ENCODE measurements at places on chromosomes 13 and 19.

DNA sequence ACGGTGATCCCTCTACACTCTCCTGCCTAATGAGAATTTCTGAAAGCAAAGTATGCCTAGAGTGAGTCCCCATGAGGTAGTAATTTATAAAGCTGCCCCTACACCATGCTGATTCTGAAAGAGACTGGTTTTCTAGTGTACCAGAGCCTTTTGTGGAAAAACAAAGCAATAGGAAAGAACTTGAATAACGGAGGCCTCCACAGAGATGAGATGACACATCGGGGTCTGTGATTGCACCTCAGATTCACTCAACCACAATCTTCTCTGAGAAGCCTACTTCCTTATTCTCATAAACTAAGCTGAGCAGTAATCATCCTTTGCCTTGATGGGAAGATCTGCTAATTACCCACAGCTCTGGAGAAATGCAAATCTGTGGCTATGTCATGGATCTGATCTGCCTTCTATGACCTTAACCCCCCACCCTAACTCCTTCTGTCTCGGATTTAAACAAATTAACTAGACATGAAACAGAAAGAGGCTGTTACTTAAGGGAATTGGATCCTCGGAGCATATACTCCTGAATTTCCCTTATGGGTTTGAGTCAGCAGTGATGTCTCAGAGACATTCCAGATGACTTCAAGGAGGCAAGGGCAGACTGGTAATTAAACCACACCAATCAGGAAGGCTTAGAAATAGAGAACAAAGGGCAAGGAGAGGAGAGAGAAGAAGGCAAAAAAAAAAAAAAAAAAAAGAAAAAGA, 128.0 kb downstream of the DCT start:
- no peak for DNase-seq

GRCh38 chr19:41646589-41647204, 19.8 kb upstream of the CEACAM4 start:
- peak; percentile 20 for DNase-seq

DNA sequence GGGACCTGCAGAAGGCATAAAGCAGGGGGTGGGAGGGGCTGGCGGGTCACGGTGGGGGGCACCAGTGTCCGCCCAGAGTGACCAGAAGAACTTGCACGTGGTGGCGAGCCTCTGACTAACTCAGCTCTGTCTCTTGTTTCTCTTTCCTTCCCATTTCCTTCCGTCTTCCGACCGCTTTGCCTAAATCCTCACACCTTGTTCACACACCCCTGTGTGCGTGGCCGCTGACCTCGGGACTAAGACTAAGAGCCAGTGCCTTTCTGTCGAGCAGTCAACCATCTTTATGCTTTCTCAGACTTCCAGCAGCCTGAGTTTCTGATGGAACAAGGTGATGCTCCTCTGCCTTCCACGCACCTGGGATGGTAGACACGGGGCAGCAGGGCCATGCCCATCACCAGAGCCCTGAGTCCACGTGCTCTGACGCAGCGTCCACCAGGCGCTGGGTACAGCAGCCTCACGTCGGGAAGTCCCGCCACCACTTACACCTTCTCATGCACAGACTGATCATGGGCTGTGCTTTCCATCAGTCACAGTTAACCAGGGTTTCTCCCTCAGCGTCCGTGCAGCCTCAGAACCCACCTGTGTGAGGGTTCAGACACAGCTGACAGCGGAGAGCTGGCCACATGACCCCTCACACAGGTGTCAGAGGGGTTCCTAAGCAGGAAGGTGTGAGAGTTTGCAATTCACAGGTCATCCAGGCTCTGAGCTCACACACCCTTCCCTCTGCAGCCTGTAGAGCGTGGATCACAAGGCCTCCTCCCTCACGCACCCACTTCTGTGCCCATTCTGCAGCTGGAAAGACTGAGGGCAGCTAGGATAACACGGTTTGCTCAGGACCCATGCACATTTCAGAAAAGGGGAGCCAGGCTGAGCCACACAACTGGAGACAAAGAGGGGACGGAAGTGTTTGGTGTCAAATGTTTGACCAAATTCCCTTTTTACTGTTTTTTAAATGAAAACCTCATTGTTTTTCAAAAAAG, 90.7 kb upstream of the MCF2L start:
- DNase-seq: no peak

DNA sequence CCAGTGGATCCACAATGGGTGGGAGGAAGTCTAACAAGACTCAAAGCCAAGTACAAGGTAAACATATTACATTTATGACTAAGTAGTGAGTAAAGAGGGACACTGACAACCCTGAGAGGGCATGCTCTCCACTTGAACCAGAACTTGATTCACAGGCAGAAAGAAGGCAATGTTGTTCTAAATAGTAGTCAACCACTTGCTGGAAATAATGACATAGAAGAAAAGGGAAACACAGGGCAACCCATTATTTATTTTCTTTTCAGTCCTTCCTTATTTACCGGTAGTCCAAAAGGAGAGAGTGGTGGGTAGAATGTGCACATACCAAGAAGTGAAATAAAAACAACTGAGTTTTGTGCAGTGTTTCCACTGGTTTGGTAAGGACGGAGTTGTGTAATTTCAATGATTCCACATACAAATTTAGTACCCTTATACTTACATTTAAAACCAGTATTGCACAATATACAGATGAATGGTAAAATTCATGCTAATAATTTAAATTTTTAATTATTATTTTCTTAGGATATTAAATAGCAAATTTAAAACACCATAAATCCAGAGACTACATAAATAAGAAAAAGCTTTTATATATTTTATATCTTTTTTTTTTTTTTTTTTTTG, 65.9 kb downstream of the ENOX1 start:
- no peak for DNase-seq

GRCh38 chr13:101149735-101150384, 266.4 kb downstream of the NALCN start:
- DNase-seq: no peak

GRCh38 chr19:32421589-32422361, 16.2 kb downstream of the DPY19L3 start:
- no peak for DNase-seq

DNA sequence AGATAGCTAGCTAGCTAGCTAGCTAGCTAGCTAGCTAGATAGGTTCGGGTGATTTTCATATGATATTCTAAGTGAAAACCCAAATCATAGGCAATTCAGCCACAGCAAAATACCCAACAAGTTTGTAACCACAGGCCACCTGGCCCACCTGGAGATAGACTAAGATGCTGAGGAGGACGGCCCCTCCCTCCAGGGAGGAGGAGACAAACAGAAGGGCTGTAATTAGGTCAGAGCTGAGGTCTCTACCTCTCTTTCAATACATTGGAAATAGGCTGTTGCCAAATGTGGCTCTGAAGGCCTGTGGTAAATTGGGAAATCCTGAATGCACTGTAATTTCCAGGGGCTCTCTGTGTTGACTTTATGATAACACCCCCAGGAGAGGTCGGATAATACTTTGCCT, 382.2 kb downstream of the FGF9 start:
- DNase-seq: no peak

DNA sequence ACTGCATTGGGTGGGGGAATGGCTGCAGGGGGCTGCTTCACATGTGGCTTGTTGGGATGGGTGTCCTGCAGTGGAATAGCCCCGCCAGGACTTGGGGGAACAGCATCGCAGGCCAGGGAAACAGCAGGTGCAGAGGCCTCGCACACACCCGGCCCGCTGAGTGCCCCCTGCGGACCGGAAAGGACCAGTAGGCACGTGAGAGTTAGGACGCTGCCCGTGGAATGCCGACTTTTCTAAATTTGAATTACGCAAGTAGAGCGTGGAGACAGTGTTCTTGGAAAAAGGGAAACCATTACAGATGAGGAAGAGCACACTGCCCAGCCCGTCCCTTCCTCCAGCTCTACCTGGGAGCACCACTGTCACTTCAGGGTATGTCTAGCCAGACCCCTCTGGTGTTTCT, 11.5 kb downstream of the DNM2 start:
- no peak for DNase-seq

DNA sequence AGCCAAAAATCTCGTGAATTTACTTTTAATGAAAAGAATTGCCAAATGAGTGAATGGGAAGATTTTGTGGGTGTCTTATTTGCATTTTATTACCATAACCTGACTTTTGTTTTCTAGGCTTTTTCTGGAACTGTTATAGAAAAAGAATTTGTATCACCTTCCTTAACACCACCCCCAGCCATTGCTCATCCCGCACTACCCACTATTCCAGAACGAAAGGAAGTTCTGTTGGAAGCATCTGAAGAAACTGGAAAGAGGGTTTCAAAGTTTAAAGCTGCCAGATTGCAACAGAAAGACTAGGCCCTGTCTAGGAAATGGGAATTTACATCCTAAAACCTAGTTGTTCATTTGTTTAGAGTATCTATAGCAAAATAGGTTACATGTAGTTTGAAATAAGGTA, 72.7 kb downstream of the URI1 start:
- no peak for DNase-seq

- peak; percentile 55 for DNase-seq
Measured at GRCh38 chr19:52453324-52454094, at the start of gene ZNF578. Gene ZNF578, plus strand, starts transcription at chr19:52453553. Its CDS starts 48,293 bp downstream, at chr19:52501846.

DNA sequence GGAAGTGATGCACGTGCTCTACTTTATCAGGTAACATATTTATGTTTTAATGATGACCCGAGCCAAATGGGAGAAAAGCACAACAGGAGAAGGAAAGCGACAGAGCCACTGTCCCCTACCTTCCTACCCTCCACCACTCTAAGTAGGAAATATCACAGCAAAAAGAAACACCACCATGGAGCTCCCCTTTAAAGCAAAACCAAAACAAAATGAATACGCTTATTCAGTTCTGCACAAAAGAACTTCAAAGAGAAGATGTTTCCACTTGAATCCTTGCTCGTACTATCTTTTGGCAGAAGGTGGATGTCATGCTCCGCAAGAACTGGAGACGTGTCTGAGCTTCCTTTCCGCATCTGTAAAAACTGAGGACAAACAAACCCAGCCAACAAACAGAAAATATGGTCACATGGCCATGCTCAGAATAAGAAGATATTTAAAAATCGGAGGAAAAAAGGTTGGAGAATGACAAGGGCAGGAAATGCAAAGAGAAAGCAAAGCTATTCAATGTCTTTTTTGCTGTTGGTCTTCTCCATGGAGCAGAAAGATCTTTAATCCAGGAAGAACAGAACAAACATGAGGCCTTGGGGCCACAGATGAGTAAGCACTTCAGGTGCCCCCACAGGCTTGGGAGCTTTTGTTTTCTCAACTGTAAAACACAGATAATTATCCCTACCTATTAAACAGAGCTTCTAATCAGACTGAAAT, 19.5 kb downstream of the N4BP2L1 start:
- DNase-seq: no peak

DNA sequence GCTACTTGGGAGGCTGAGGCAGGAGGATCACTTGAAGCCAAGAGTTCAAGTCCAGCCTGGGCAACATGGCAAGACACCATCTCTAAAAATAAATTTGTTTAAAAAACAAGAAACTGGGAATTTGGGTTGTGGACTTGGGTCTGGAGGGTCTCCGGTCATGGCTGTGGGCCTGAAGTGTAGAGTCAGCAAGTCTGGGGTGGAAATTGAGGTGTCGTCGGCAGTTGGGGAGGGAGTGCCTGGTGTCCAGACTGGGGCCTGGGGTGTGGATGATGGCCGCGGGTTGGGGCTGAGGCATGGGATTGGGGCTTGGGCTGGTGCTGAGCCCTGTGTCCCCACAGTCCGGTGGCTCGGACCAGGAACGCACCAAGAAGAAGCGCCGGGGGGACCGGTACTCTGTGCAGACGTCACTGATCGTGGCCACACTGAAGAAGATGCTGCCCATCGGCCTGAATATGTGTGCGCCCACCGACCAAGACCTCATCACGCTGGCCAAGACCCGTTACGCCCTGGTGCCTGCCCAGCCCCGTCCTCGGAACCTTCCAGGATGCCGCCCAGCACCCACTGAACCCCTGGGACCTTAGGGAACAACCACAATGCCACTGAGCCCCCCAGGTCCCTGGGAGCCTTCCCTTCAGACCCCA, 91.6 kb downstream of the RYR1 start:
- DNase-seq: no peak

GRCh38 chr13:109647053-109647452, 139.3 kb downstream of the IRS2 start:
- no peak for DNase-seq

GRCh38 chr19:11737964-11738745, 591 bp downstream of the ZNF823 start:
- peak; percentile 18 for DNase-seq

DNA sequence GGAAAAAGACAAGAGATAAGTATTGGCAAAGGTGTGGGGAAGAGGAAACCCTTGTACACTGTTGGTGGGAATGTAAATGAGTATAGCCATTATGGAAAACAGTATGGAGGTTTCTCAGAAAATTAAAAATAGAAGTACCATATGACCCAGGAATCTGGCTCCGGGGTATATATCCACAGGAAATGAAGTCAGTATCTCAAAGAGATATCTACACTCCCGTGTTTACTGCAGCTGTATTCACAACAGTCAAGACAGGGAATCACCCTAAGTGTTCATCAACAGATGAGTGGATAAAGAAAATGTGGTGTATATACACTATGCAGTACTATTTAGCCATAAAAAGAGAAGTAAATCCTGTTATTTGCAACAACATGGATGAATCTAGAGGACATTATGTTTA, 13.5 kb downstream of the KCTD12 start:
- DNase-seq: no peak

DNA sequence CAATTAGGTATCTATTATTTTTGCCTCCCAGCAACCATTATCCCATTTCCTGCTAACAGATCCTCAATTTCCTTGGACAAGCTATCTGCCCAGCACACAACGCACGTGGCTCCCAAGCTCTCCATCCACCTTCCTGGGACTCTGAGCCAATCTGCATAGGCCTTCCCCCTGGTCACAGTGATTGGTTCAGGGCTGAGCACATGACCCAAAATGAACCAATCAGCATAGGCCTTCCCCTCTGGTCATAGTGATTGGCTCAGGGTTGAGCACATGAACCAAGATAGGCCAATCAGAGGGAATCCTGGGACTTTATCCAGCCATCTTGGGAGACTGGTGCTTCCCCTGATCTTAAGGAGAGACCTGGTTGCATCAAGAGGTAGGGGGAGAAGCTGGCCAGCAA, 5.8 kb downstream of the CPAMD8 start:
- DNase-seq: no peak

GRCh38 chr13:73421310-73421912, 362.6 kb downstream of the KLF5 start:
- DNase-seq: no peak

DNA sequence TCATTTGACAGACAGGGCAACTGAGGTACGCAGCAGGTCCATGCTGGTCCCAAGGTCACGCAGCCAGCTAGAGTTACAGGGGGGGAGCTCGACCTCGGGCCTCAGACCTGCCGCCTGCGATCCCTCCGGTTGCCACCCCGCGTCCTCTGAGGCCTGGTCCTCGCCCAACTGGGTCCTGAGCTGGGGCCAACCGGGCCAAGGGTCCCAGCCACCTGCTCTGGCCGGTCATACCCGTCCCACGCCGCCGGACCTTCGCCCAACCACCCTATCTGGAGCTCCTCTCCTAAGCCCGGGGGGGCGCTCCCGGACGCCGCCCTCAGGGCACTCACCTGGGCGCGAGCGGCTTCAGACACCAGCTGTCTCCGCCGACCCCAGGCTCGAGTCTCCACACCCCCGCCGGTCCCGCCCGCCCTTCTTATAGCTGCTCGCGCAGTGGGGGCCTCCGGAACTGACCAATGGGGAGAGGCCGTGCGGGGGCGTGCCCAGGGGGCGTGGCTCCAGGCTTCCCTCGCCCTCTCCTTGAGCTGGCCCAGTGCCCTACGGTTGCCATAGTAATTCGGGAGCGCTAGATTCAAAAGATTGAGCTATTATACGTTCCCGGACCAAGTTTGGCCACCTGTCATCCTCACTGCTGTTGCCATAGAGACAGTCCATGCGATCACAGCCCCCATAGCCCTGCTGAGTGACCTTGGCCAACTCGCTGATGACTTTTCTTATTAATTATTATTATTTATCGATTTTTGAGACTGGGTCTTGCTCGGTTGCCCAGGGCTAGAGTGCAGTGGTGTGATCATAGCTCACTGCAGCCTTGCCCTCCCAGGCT, at the start of gene PLIN5:
Gene PLIN5 (minus strand): TSS at position 389 of the 823 bp plus-strand sequence. CDS start 1,150 bp downstream, outside the sequence.
- DNase-seq: peak; percentile 17

Measured in activated CD4-positive, alpha-beta T cell treated with anti-CD3 and anti-CD28 coated beads, Interleukin-2, amount 50 U/mL, for 24 hours (primary cell).